ENCODE measurements at places on chromosomes 2 and 18. TPM values are rescaled to one million over a fixed set of nuclear protein-coding genes. Genes with fewer than 3 reads are reported as not detected.

PLCL1 gene
- 27.0 TPM for total RNA-seq

RND3 gene
- total RNA-seq: not detected

RASGRP3 gene
- 7.9 TPM for total RNA-seq

SERPINB4 gene
- not detected for total RNA-seq

DNA sequence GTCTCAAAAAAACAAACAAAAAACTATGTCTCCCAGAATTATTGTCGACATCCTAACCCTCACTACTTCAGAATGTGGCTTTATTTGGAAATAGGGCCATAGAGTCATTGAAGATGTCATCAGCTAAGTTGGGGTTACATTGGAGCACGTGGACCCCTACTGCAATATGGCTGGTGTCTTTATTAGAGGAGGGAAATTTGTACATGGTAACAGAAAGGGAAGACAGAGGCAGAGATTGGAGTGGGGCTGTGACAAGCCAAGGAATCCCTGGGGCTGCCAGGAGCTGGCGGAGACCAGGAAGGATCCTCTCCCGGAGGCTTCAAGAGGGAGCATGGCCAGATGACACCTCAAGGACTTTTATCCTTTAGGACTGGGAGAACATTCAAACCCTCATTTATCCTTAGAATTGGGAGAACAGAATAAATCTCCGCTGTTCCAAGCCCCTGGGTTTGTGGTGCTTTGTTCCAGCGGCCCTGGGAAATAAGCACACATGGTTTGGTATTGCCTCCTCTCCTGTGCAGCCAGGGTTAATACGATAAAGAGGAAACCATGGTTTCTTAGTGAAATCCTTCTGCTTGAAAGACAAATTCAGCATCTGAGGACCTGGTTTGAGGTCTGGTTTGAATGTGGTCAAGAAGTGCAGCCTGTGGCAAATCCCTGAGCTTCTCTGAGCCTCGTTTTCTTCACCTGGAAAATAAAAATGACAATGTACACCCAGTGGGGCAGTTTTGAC is 184.7 kb downstream of the MYCN start:
- H3K4me3 ChIP-seq: no peak overlapping the region
- H3K27ac ChIP-seq: no peak overlapping the region
- no peaks in the 10 kb centered on the region for H3K4me1 ChIP-seq
- no peaks in the 10 kb centered on the region for H3K27me3 ChIP-seq

- peaks cover 18% of the 10 kb centered on the region for H3K36me3 ChIP-seq
- no peak overlapping the region for H3K27ac ChIP-seq
- no peak overlapping the region for H3K4me3 ChIP-seq
- H3K4me1 ChIP-seq: no peaks in the 10 kb centered on the region
- no peak for DNase-seq
Measured at GRCh38 chr2:15639323-15640251, 47.9 kb downstream of the DDX1 start.

- H3K27ac ChIP-seq: no peak overlapping the region
- no peak overlapping the region for H3K4me3 ChIP-seq
- no peaks in the 10 kb centered on the region for H3K27me3 ChIP-seq
- H3K4me1 ChIP-seq: no peaks in the 10 kb centered on the region
- no peaks in the 10 kb centered on the region for H3K36me3 ChIP-seq
Measured at GRCh38 chr2:119408221-119408619, 23.4 kb upstream of the TMEM37 start.

- H3K4me3 ChIP-seq: no peak overlapping the region
- H3K27ac ChIP-seq: no peak overlapping the region
- peaks cover 27% of the 10 kb centered on the region for H3K4me1 ChIP-seq
- H3K27me3 ChIP-seq: no peaks in the 10 kb centered on the region
- DNase-seq: no peak
Measured at GRCh38 chr2:28430377-28430765, 37.7 kb downstream of the FOSL2 start.

DNA sequence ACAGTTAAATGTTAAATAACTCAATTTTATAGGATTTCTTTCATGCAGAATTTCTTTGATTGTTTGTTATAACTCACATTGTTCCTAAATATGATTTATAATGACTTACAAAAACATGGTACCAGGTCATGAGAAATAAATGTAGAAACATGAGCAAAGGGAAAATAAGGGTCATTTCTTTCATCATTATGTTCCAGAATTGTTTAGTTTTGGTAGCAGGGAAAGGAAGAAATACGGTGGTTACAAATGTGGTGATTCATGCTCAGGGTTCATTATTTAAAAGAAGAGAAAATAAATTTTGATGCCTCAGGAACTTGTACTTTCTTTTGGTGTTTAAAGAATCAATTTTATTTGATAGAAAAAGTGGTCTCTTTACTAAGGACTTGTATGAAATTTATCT is 4.4 kb downstream of the LYPD6B start:
- DNase-seq: no peak
- no peak overlapping the region for H3K4me3 ChIP-seq
- peaks cover 3% of the 10 kb centered on the region for H3K4me1 ChIP-seq
- no peak overlapping the region for H3K27ac ChIP-seq
- H3K27me3 ChIP-seq: peaks cover 18% of the 10 kb centered on the region

GRCh38 chr2:1618191-1618961 is 125.9 kb downstream of the PXDN start:
- no peak for DNase-seq
- no peaks in the 10 kb centered on the region for H3K27me3 ChIP-seq
- H3K4me3 ChIP-seq: no peak overlapping the region
- H3K27ac ChIP-seq: no peak overlapping the region
